Fibroblast of skin of scalp (primary cell): ENCODE measurements at places on chromosomes 16 and 17.

- no peak for DNase-seq
These were observed 84.0 kb upstream of the NOL11 start for GRCh38 chr17:67633751-67634211.

DNA sequence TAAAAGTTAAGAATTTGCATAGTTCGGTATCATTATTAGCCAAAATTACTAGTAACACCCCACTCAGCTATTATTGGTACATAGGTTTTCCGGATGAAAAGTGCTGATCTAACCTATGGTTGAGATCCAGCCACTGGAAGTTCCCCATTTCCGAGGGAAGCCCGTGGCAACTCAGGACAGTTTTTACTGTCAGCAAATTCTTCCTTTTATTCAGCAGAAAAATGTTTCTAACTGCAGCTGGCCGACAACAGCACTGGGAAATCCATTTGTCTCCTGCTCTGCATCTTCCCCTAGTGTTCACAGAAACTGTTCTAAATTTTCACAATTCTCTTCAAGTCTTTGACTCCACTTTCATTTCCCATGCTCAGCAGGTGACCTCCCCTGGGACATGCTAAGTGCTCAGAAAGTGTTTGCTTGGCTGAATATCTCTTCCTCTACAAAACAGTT lies 15.5 kb upstream of the MMD start:
- DNase-seq: no peak

- no peak for DNase-seq
These were observed 4.1 kb upstream of the CCL13 start for GRCh38 chr17:34352191-34352590.

DNA sequence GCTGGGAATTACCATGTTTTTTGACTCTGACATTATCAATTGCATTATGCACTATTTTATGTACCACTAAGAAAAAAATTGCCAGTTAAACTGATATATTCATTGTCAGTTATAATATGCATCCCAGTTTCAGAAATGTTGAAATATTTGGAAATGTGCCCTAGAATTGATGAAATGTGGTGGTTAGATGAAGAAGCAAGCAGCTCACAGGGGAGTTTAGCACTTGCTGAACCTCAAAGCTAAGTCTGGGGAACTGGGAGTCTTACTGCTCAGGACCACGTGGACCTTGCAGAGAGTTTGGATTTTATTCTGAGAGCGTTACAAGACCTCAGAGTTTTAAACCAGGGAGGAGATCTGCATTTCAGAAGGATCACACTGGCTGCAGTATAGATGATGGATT lies 67.9 kb downstream of the TNRC6C start:
- DNase-seq: peak; percentile 43

- DNase-seq: no peak
These were observed 21.1 kb downstream of the DOC2B start for GRCh38 chr17:160336-160735.

DNA sequence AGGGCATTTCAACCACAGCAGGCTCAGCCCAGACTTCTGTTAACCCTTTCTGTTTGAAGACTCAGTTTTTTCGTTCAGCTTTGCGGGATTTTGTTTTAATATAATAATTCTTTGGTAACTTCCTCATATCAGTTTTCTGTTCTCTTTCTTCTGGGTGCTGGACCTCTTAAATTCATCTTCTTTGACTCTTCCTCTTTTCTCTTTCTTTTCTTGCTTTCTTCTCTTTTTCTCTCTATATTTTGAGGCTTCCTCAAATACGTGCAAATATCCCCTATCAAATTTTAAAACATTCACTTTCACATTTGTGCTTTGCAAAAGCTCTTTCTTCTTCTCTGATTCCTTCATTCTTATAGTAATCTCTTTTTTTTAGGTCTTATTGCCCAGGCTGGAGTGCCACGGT lies 136.3 kb downstream of the HS3ST3B1 start:
- no peak for DNase-seq

- peak; percentile 38 for DNase-seq
These were observed 41.8 kb downstream of the IL4R start for GRCh38 chr16:27355610-27356009.

- DNase-seq: no peak
These were observed 212.4 kb downstream of the UTP18 start for GRCh38 chr17:51472670-51473205.

- no peak for DNase-seq
These were observed 34.1 kb downstream of the CUEDC1 start for GRCh38 chr17:57920916-57921703.

GRCh38 chr16:51820176-51820575 lies 669.1 kb upstream of the SALL1 start:
- no peak for DNase-seq

GRCh38 chr17:51298508-51299371 lies 38.4 kb downstream of the UTP18 start:
- DNase-seq: peak; percentile 48

DNA sequence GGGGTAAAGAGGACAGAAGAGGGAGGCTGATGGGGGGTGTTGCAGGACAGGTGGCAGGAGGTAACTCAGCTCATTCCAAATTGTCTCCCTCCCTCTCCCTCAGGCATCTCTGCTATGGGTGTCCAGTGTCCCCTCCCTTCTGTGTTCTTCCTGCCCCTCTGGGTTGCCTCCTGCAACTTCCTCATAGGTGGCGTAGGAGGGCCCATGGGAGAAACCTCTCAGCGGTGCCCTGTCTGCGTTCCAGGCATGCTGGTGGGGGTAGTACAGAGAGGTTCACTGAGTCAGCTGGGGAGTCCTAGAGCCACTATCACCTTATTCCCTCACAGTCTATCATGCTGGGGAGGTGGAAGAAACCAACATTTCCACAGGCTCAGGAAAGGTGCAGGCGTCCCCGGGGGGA lies 14.7 kb upstream of the ODF4 start:
- no peak for DNase-seq

GRCh38 chr17:82052638-82053059 lies 951 bp downstream of the GPS1 start:
- no peak for DNase-seq

GRCh38 chr16:19808061-19808641 lies 76.5 kb downstream of the GPRC5B start:
- DNase-seq: no peak

DNA sequence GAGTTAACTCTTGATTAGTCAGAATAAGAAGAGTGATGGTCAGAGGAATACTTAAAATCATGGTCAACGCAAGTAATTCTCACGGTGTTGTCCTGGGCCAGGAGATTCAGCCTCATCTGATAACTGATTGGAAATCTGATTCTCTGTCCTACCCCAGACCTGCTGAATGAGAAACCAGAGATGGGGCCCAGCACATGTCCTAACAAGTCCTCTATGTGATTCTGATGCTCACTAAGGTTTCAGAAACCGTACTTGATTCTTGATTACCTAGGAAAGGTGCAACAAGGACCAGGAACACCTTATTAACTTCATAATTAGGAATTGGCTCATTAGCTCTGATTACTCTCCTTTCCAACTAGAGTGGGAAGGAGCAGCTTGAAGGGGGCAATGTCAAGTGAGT lies 44.5 kb downstream of the ANKFY1 start:
- no peak for DNase-seq

- DNase-seq: no peak
These were observed 7.8 kb downstream of the GABARAPL2 start for GRCh38 chr16:75573955-75574354.

DNA sequence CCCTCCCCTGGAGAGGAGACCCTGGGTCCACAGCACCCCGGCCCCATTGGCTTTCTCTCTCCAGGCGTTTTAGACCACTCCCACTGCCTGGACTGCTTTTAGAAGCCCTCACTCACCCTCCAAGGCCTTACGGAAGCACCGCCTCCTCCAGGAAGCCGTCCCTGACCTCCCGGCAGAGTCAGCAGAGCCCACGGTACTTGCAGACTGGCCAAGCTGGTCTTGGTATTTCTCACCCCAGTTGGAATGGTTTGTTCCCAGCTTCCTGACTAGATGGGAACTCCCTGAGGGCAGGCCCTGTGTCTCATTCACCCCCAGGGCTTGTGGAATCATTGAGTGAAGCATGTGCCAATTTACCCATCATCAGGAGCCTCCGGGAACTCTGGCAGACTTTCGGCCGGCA lies 9.2 kb downstream of the SCGB1C2 start:
- no peak for DNase-seq

- DNase-seq: no peak
These were observed 75.5 kb downstream of the MYH10 start for GRCh38 chr17:8555062-8555461.

- peak; percentile 82 for DNase-seq
These were observed 11.2 kb downstream of the GALK1 start for GRCh38 chr17:75753514-75754377.

GRCh38 chr17:3892095-3892998 lies 506 bp downstream of the CAMKK1 start:
- DNase-seq: peak; percentile 53

DNA sequence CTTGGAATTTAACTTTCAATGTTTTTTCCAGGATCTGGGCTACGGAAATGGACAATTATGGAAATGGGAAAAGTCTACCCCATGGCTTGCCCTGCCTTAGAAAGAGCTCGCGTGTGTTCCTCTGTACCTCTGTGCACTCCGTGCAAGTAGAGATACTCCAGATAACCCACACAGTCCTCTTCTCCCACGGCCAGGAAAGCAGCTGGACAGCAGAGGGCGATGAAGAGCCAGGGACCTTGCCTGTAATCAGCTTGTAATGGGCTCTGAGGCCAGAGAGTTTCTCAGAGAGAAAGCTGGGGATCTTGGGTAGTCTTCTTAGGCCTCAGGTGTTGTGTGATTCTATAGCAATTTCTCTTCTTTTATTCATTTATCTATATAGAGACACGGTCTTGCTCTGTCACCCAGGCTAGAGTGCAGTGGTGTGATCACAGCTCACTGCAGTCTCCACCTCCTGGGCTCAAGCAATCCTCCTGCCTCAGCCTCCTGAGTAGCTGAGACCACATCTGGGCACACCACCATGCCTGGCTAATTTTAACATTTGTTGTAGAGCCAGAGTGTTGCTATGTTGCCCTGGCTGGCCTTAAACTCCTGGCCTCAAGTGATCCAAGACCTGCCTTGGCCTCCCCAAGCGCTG lies 2.4 kb upstream of the SOCS7 start:
- peak; percentile 82 for DNase-seq

GRCh38 chr16:52283018-52283417 lies 263.9 kb downstream of the TOX3 start:
- DNase-seq: peak; percentile 3

DNA sequence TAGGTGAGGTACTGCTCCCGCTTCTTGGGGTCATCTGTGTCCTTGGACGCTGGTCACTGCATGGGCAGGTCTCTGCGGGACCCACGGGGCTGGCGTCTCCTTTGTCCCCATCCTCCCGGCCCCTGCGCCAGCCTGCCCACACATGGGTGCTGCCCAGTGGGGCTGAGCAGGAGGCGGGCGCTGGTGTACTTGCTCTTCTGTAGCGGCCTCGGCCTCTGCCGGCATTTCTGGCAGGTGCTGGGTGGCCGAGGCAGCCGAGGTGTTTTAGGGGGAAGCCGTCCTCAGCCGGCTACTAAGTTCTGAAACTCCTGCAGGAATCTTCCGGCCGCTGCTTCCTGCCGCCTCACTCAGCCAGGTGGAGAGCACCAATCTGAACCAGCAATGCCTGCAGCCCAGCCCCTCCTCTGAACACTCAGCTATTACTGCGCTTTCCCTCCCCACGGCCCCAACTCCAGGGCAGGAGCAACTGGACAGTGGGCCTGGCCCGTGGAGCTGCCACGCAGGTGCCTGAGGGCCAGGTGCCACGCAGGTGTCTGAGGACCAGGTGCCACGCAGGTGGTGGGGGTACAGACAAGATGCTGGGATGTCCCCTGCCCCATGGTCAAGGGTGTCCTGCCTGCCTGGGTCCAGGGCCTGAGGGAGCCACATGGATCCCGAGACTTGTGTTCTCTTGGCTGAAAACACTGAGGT lies 10.0 kb downstream of the DECR2 start:
- DNase-seq: no peak

DNA sequence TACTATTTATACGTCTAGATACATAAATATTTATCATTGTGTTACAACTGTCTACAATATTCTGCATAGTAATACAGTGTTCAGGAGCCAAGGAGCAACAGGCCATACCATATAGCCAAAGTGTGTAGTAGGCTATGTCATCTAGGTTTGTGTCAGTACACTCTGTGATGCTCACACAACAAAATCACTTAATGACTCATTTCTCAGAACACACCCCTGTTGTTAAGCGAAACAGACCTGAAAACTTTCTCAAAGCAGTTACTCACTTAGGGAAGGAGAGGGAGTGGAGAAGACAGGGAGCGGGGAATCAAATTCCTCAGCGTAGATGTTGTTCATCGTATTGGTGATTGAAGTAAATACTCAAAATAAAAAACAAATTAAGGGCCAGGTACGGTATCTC lies 269.5 kb downstream of the STX8 start:
- DNase-seq: no peak

GRCh38 chr16:26961459-26961858 lies 105.3 kb upstream of the C16orf82 start:
- DNase-seq: no peak

DNA sequence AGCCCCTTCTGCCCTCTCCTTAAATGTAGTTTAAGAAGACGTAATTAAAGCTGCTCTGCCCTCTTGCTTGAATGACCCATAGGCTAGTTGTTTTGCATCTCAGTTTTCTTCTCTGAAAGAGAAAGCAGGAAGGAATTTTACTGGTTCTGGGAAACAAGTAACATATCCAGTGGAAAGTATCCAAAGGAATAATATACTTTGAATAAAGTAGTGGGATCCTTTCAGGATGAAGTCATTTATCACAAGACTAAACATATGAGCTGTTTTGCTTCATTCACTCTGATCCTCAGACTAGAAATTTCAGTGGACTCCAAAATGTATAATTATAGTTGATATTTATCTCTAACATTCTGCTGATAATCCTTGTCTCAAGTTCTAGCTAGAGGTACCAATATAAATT lies 1297.6 kb upstream of the GOT2 start:
- peak; percentile 30 for DNase-seq

DNA sequence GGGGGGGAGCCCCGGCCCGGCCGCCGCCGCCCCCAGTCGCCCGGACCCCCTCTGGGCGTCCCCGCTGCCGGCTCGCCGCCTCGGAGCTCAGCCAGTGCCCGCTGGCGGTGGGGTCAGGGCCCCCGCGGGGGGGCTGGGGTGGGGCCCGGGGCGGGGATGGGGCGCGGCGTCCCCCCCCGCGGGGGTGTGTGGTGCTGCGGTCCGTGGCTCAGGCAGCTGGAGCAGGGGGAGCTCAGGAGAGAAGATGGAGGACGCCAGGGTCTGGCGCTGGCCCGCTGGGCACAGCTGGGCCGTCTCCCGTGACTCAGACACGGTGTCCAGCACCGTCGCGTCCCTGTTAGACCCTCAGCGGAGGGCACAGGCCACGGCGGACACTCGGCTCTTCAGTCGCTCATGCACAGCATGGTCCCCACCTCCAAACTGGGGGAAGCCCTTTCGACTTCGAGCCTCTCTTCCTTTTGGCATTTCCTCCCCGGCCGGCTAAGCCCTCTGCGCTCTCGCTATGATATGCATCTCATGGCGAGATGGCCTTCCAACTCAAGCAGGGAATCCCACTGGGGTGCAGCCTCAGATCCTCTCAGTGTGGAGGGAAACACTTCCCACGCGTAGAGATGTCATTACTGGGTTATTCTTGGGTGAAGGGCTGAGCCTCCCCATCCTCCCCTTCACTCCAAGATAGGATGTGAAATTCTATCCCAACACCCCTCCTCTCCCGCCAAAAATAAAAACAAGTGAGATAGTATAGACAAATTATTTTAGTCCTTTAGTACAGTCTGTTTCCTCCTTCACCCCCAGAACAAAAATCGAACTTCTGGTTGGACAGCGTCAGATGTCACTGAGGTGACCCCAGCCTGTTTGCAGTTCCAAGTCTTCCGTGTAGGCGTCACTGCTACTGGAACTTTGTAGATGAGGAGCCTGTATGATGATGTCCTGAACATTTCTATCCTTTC lies 522 bp upstream of the VEZF1 start:
- DNase-seq: peak; percentile 75
